ENCODE measurements at places on chromosomes 12 and 14. TPM values are rescaled to one million over a fixed set of nuclear protein-coding genes. Genes with fewer than 3 reads are reported as not detected.

DNA sequence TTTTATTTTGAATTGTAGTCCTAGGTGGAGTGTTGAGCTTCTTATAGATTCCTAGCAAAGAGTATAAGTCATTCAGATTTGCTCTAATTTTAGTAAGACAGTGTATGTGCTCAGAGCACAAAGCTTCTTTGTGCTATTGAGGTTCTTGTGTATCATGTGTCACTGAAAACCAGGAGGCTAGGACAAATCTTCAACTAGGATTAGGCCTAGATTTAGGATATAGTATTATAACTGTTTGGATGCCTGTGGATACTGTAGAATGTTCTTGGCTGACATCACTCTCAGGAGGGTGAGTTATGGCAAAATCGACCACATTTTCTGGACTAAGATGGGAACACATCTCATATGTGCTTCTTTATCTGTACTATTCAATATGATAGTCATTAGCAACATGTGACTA lies 86.5 kb downstream of the DHRS2 start:
- DNase-seq, result no peak

DNA sequence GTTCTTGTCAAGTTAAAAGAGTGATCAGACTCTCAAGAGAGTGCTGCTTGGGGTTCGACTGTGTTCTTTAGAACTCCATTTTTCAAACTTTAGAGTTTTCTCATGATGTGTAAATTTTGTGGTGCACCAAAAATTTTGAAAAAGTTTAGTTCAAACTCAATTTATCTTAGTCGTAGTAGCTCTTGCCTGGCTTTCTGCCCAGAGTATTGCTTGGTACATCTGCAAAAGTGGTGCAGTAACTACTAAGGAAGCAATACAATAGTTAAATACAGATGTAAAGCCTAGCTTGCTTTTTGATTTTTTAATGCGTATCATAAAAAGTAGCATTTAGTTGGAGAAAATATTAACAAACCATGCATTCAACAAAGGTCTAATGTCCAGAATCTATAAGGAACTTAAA lies 9.5 kb upstream of the CCDC91 start:
- no peak for DNase-seq

GRCh38 chr14:72553161-72553560 lies 340.7 kb downstream of the DPF3 start:
- DNase-seq, result no peak

GRCh38 chr14:101369194-101369915 lies 191.9 kb upstream of the DIO3 start:
- no peak for DNase-seq

The DACT1 gene
- not detected for total RNA-seq

Data from HT-29 (cell line).